ENCODE measurements at places on chromosomes 2 and 18.

- no peak for DNase-seq
Observed at GRCh38 chr2:20625491-20626391, 25.2 kb downstream of the HS1BP3 start.

DNA sequence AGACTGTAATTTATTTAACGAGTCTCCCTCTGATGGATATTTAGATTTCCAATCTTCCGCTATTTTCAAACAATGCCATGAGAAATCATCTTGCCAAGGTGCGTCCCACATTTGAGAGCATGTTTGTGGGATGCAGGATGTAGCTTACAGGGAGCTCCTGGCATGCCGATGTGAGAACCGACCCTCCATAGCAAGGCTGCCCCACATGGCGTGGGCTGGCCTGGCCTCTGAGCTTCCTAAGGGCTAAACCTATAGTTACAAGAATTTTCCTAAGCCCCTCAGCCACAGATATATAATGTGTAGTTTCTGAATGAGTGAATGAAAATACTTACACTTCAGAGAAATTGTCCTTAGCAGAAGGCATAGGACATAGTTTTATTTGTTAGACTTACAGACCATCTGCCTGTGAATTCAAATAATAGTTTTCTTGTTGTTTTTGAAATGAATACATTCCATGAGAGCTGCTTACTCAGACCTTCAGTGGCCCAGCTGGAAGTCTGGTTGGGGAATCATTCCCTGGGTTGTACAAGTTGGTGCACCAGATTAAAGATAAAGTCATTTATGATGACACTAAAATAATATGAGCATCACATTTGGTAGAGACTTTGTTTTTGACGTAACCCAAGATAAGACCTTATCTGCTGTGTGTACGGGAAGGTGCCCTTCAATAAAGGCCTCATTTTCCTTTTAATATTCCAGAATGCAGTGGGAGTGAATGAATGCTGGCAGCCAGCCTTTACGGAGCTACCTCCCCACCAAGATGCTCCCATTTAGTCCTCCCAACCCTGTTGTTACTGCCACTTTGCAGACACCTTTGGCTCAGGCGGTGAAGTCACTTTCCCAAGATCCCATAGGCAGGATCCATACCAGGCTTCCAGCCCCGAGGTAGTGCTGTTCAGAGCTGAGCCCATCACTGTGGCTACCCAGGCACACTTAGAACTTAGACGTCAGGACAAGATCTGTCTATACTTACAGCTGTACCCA lies 107.1 kb downstream of the GLI2 start:
- no peak for DNase-seq

- DNase-seq: no peak
Observed at GRCh38 chr2:8872821-8873432, 35.5 kb upstream of the KIDINS220 start.

GRCh38 chr2:151802315-151802714 lies 25.9 kb downstream of the ARL5A start:
- no peak for DNase-seq

GRCh38 chr2:53130441-53130943 lies 637.1 kb upstream of the CHAC2 start:
- no peak for DNase-seq

GRCh38 chr2:239181074-239181902 lies 219.5 kb downstream of the HDAC4 start:
- no peak for DNase-seq

GRCh38 chr2:211093743-211094303 lies 537.4 kb downstream of the CPS1 start:
- no peak for DNase-seq

GRCh38 chr2:173972636-173973035 lies 7.5 kb upstream of the SP3 start:
- DNase-seq: no peak

DNA sequence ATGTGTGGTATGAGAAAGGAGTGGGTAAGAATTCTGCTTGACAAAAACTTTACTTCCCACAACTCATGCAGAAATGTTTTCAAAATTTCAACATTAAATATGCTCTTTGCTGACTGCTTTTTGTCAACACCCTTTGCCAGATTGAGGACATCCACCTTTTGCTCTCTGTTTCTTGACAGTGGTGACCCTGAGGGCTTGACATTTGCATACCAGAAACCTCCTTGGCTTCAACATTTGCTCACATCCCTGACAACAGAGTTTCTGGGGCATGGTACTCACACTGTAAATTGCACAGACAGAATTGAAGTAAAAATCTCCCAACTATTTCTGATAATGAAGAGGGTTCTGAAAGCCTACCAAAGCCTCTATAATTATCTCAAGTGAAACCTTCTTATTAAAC lies 95.7 kb downstream of the RND3 start:
- no peak for DNase-seq

GRCh38 chr2:119122663-119123062 lies 35.9 kb downstream of the C1QL2 start:
- DNase-seq: no peak

GRCh38 chr2:15842758-15843666 lies 97.3 kb upstream of the MYCN start:
- no peak for DNase-seq

DNA sequence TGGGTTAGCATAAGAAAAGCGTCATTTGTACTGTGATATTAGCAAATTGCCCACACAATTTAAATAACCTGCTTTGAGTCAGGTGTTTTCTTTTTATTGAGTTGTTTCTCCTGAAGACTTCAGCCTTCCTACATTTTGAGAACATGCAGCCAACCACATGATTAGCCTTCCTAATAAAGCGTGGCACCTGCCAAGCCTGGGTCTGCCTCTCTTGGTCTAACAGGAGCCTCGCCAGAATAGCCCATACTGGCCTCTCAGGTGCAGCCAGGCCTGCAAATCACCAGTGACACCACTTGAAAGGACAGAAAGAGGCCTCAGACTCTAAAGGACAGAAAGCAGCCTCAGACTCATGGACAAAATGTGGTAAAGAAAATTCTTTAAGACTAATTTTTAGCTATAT lies 653.8 kb downstream of the BCL11A start:
- DNase-seq: no peak

GRCh38 chr2:109382951-109383350 lies 230.8 kb downstream of the SEPTIN10 start:
- no peak for DNase-seq

DNA sequence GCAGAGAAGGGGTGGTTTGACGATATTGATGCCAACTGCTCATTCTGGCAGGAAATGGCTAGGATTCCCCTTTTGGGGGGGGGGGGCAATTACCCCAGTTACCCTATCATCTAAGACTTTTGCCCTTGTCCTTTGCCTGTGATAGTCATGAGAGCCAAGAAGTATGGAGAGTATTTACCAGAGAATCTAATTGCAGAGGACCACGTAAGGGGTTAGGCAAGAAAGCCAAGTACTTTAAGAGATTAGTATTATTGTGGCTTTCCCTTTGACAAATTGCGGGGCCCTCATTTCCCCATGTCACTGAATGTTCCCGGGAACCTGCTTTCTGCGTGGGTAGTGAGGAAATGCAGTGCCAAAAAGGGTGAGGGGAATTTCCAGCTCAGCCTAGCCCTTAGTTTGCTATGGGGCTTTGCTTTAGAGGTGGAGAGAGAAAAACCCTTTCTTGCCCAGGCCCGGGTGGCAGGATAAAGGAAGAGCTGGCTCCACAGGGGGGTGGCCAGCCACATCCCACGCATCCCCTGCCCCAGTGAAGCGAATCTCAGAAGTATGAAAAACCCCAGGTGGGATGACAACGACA lies 1.5 kb downstream of the AQP4 start:
- DNase-seq: no peak

GRCh38 chr18:13541621-13542519 lies 184.5 kb downstream of the FAM210A start:
- DNase-seq: no peak

DNA sequence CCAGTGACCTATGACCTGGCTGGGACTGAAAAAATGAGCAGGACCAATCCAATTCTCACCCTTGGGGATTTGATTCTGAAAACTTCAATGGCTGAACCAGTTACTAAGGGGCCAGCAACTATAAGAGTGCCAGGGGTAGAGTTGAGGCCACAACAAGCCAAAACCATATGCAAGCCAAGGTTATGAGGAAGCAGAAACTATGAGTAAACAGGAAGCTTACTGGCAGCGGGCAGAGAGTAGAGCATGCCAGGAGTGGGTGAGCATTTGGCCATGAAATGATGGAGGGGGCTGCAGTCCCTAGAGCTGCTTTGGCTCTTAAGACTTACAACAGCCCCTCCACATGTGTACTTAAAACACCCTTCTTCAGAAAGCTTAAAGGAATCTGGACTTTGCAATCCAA lies 82.4 kb downstream of the RBMS1 start:
- no peak for DNase-seq

- DNase-seq: no peak
Observed at GRCh38 chr2:109321570-109321969, 192.6 kb downstream of the SH3RF3 start.

DNA sequence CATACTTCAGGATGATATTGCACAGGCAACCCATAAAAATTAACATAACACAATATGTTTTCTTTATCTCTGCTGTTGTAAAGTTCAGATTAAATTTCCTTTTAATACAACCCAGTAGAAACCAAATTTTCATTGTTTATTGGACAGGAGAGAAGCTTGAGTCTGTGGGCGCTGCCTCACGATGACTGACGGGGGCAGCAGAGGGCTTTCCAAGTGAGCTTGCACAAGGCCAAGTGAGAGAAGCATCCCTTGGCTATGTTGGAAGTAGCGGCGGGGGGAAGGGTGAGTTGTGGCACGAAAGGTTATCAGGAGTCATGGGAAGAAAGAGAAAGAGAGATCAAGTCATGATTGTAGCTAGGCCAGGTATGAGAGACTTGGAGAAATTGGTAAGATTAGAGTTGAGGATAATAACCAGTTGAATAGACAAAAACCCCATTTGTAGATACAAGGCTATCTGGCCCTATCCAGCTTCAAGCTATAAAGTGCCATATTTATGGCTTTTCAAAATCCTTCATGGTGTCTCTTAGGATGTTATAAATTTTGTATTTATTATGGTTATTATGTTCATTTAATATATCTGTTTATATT lies 413.7 kb upstream of the FAM98A start:
- DNase-seq: peak; percentile 45

GRCh38 chr2:45968946-45969584 lies 317.6 kb downstream of the PRKCE start:
- no peak for DNase-seq

DNA sequence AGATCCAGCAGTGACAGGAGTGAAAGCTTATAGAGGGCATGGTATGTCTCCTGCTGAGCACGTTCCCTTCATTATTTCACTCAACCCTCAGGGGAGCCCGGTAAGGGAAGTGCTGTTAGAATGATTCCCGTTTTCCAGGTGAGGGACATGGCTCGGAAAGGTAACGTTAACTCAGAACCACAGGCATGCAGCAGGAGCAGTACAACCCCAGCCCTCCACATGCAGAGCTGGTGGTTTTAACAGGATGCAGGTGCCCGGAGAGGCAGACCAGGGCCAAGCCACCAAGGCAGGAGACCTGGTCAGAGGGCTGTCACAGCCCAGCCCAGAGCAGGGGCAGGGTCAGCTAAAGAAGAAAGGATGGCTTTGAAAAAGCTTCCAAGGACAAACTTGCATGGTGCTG lies 268.5 kb downstream of the SH3BP4 start:
- no peak for DNase-seq

DNA sequence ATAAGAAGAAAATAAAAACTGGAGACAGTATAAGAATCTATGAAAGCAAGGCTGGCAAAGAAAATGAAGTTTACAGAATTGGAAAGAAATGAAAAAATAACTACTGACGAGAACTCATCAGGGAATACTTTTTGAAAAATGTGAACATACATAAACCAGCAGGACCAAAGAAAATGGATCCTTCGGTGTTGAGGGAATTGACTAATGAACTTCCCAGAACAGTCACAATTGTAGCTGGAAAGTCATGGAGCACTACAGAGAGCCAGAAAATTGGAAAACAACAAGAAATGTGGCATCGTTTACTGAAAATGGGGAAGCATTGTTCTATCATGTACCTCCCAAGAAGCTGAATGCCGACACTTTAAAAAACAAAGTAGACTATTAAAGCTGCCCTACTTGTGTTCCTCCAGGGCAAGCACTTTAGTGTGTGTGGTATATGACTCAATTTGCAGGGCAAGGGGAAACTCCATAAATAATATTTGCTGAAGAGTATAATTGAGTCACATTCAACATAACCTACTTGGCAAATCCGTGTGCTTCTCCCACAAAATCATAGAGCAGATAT lies 1221.6 kb upstream of the NRXN1 start:
- no peak for DNase-seq

GRCh38 chr18:80143881-80144280 lies 34.8 kb downstream of the ADNP2 start:
- DNase-seq: no peak

GRCh38 chr2:165274698-165275097 lies 35.5 kb downstream of the SCN2A start:
- no peak for DNase-seq

- no peak for DNase-seq
Observed at GRCh38 chr2:152651834-152652233, 65.4 kb downstream of the PRPF40A start.

GRCh38 chr2:3606370-3607201 lies 11.7 kb downstream of the COLEC11 start:
- DNase-seq: no peak

- DNase-seq: no peak
Observed at GRCh38 chr2:46239847-46240181, 57.4 kb upstream of the EPAS1 start.

DNA sequence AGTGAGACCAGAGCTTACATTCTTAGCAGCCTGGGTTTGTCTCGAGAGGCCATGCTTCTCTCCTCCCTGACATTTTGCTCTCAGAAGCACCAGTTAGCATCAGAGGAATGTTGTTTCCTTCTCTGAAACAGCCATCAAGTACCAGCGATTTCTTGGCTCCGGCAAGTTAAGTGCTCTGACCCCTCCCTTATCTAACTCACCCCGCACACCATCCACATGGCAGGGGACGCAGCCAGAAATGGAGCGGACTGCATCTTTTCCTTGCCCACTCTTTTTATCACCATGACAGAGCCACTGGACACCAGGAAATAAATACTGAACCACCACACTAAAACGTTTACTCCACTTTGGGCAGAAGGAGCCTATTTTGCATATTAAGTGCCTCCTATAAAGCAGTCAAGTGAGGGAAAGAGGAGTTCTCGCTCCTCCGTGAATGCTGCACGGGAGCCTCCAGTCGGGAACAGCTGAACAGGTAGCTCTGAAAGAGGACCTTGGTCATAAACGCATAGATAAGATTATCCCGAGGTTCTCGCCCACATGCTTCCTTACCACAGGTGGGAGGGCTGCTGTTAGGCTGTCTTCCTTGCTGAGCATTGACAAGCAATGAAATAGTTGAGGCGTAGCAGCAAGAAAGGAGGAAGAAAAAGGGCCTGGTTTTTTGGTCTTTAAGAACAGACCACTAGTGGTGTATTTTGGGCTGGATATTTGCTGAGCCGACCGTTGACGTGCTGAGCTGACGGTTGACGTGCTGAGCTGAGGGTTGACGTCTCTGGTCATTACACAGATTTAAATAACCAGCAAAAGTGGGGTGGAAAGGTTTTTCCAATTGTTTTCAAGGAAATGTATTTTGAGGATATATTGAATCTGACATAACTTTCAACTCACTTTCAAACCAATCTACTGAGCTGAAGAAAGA lies 71.4 kb upstream of the ITGB6 start:
- no peak for DNase-seq

Measured in iPS DF 6.9 (cell line).